ENCODE measurements at places on chromosomes 16 and 17.

DNA sequence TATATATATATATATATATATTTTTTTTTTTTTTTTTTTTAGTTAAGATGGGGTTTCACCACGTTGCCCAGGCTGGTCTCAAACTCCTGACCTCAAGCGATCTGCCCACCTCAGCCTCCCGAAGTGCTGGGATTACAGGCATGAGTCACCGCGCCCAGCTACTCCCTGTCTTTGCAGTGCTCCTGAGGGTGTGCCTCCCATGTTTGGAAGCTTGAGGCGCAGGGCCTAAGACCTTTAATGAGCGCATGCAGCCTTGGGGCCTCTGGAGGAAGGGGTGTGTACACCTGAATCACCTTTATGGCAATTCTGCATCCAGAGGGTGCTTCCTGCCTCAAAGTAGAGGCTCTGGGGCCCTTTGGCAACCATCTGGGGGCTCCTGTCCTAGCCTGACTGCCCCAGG lies 219.4 kb upstream of the CIBAR2 start:
- no peak for DNase-seq

DNA sequence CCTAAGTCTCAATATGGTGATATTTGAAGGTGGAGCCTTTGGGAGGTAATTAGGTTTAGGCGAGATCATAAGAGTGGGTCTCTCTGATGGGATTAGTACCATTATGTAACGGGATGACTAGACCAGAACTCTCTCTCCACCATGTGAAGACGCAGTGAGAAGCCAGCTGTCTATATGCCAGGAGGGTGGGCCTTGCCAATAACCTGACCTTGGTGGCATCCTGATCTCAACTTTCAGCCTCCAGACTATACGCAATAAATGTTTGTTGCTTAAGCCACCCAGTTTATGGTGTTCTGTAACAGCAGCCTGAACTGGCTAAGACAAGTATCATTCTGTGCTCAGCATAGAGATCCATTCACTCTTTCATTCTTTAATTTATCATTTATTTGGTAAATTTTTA lies 167.2 kb upstream of the CDH11 start:
- no peak for DNase-seq

- no peak for DNase-seq
Measured at GRCh38 chr16:49575346-49576172, 202.0 kb downstream of the C16orf78 start.

DNA sequence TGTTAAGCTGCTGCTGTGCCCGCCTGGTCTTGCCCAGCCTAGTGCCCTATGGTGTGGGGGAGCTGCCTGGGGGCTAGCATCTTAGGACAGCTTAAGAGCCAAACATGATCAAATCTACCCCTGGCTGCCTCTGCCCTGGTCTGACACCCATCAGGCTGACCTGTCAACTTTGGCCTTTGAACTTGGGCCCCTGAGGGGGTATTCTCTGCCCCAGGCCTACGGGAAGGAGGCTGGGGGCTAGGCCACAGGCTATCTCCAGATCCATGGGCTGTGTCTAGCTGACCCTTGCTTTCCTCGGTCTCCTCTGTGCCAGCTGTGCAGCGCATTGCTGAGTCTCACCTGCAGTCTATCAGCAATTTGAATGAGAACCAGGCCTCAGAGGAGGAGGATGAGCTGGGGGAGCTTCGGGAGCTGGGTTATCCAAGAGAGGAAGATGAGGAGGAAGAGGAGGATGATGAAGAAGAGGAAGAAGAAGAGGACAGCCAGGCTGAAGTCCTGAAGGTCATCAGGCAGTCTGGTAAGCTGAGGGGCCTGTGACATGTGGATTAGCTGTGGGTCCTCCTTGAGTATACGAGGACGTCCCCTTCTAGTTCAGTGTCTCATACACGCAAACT lies 3.3 kb upstream of the STARD3 start:
- DNase-seq: no peak

DNA sequence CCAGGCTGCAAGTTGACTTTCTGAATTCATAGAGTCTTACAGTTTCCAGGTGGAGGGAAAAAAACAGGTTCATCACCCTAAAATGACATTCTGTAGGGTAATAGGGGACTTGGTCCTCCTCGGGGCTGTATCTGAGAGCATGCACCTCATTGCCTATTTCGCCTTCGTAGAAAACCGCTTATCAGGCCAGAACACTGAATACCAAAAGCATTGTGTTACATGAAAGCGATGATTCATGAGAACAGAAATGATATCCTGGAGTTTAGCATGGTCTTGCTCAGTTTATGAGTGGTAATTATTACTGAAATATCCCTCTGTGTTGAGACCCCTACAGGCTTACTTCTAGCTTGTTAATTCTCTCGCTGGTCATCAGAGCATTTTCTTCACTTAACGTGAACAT lies 61.4 kb upstream of the ARHGAP44 start:
- DNase-seq: no peak

DNA sequence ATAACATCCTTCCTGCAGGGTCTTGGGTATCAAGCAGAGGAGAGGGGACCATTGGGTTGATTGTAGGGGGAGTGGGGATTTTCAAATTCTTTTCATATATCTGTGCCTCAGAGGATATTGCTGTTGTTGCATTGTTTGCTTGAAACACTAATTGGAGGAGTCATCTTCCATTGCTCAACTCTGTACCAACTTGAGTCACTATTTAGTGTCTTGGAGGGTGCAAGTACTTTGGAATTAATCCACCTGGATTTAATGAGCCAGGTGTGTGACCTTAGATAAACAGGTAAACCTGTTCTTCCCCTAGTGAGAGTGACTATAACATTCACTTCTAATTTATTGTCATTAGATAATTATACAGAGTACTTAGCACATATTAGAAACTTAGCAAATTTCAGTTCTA lies 151.3 kb upstream of the CNTNAP4 start:
- no peak for DNase-seq

DNA sequence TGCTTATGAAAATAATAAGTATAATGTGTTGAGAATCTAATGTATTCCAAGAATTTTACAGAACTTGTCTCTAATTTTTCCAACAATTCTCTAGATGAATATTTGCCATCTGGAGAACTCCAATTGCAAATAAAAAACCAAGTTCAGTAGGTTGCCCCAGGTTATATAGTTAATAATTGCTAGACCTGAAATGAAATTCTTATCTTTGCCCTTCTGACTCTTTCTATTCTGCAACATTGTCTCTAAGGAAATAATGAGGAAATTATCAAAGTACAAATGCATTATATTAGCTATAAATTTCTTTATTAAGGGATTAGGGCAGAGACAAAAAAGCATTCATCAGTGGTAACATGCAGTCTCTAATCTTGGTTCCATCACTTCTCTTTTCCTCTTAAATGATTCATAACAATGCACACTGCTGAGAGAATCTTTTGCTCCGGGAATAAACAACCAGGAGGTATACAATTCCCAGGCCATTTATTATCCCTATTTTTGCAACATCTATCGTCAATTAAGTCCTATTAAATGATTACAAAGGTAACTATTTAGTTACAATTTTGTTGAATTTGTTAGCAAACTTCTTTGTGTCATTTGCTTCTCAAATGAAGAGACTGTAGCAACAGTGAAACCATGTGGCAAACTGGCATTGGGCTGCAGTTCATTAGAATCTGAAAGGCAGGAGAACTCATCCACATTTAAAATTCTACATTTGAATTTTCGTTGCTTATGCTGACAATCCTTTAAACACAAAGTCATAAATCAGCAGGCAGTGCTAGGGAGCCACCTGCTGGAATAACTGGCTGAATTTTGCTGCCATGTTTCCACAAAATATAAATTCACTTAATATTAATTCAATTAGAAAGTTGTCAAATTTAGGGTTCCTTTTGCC lies 349.6 kb downstream of the KIF2B start:
- no peak for DNase-seq

DNA sequence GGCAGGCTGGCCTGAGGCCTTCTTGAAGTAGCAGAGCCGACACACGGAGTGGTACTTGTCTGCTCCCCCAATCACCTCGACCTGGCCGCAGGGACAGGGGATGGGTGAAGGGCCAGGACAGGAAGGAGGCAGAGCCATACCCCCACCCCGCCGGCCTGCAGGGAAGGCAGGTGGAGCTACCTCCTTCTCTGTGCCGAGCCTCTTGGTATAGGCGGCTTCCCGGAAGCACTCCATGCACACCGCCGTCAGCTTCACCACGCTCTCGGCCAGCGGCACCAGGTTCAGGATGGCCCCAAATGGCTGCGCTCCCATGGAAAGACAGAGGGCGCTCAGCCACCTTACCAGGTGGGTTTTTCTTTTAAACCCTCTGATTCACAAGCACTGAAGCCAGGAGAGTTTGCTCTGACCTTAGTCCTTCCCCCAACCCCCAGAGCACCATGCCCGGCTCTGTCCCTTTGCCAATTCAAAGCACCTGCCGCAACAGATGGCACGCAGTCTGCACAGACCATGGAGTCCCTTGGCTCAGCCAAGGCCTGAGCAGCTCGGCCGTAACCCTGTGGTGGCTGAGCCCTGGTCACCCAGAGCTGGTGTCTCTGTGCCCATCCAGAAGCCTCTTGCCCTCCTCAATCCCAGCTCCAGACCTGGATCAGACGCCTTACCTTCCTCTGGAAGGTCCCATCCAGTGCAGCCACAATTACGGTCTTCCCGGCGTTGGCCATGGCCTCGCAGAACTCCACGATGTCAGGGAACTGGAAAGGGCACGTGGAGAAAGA lies 6.7 kb downstream of the SYNGR2 start:
- no peak for DNase-seq

DNA sequence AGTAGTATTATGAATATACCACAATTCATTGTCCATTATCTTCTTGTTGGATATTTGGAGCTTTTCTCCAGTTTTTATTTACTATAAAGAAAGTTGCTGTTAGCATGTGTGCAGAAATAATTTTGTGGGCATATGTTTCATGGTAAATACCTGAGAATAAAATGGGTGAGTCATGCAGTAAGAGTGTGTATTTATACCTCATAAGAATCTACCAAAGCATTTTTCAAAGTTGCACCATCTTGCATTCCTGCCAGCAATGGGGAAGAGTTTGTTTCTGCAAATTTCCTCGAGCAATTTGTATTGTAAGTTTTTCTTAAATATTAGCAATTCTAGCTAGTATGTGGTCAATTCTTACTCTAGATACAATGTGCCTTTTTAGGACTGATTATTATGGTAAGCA lies 7.9 kb upstream of the MON1B start:
- no peak for DNase-seq

GRCh38 chr16:89155184-89155679 lies 16.3 kb upstream of the CDH15 start:
- no peak for DNase-seq

DNA sequence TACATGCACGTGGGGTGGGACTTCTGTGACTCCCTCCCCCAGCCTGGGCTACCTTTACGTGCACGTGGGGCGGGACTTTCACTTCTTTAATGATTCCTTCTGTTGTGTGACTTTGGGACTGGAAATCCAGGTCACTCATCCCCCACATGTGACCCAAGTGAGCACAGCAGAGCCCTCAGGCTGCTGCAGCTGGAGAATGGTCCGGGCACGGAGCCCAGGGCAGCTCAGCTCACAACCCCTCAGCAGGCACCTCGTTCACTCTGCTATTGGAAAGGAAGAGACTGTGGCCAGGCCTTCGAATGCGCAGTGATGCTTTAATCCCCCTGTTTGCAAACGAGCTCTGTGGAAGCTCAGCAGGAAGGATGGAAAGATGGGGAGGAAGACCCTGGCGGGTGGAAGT lies 14.7 kb downstream of the DBNDD1 start:
- no peak for DNase-seq
